ENCODE measurements at places on chromosomes 5 and 9.

DNA sequence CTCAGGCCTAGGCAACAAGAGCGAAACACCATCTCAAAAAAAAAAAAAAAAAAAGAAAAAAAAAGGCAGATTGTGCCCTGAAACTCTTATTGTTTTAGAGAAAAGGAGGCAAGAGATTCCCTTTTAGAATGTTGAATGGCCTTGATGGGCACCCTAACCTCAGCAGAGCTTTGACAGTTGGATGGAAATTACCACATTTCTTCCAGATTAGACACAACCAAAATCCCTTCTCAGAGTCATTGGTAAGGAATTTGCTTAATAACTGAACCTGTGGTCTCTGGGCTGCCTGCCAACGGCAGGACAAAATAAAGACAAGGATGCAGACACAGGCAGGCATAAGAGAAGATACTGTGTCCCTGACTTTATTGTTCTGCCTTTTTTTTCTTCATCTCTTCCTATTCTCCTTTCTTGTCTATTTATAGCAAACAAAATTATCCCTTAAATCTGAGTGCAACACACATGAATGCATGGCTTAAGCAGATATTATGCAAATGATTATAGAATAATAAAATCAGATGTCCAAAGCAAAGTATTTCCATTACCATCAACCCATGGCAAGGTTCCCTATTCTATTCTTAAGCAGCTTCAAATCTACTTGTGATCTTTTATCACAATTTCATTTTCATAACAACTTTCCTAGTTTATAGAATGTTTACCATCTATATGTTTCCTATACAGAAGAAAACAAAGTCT, 37.3 kb upstream of the TRIO start:
- no peak for DNase-seq

- DNase-seq: no peak
Measured at GRCh38 chr5:179407191-179408175, 62.2 kb upstream of the ADAMTS2 start.

GRCh38 chr5:22572941-22573340, 280.2 kb downstream of the CDH12 start:
- DNase-seq: no peak

- no peak for DNase-seq
Measured at GRCh38 chr5:120913396-120913795, 449.3 kb downstream of the PRR16 start.

- DNase-seq: no peak
Measured at GRCh38 chr9:38090170-38090569, 21.1 kb upstream of the SHB start.

DNA sequence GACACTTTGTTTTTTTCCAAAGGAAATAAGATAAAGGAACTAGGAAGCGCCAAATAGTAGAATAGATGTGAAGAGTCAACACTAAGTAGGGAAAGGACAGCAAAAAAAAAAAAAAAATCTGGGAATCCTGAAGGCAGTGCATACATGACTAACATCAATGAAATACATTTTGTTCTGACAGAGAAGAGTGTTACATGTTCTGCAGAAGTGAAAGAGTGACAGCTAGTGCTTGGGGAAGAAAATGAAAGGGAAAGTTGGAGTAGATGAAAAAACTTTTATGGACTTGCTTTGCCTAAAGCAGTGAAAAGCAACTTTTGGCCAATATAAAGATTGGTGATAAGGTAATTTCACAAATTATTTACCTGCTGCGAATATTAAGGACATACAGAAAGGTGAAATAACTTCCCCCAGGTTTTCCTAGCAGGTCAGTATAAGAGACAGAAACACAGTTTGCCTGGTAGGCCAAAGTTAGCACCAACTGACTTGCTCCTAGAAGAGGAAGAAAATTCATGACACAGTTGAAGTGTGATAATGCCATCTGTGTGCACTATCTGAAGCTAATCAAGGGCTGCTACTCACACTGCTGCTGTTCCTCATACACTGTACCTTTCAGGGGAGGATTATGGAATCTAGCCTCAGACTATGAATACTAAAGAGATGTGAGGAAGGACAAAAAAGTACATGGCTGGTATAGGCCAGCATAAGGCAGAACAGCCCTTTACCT, 38.6 kb downstream of the RANBP6 start:
- DNase-seq: no peak

DNA sequence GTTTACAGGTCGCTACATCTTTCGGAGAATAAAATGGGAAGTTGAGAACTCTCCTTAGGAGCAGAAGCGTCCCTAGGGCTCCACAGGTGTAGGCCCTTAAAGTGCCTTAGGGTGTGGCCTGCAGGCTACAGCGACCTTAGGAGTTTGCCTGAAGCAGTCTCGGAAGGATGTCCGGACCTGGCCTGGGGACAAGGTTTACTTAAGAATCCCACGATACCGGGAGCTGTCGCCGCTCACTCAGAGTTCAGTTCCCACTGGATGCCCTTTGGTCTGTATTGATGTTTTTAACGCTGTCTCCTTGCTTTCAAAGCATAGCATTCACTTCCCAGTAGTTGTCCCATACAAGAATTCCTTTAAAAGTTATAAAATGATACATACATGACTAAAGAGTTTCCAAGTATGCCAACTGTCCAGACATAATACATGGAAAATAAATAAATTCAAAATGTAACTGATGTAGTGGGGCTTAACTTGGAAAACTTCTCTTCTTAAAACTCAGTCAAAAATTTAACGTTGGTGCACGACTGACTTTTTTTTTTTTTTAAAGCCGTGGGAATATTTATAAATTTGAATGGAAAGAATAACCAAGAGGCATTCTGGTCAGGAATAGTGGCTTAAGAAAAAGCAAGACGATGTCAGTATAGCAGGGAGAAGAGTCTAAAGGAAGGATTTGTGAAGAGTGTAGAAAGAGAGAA, 848 bp downstream of the RAD50 start:
- DNase-seq: peak; percentile 30

- no peak for DNase-seq
Measured at GRCh38 chr5:135141303-135142268, 107.6 kb upstream of the PITX1 start.

- DNase-seq: no peak
Measured at GRCh38 chr5:114953565-114953964, 216.1 kb downstream of the TRIM36 start.

DNA sequence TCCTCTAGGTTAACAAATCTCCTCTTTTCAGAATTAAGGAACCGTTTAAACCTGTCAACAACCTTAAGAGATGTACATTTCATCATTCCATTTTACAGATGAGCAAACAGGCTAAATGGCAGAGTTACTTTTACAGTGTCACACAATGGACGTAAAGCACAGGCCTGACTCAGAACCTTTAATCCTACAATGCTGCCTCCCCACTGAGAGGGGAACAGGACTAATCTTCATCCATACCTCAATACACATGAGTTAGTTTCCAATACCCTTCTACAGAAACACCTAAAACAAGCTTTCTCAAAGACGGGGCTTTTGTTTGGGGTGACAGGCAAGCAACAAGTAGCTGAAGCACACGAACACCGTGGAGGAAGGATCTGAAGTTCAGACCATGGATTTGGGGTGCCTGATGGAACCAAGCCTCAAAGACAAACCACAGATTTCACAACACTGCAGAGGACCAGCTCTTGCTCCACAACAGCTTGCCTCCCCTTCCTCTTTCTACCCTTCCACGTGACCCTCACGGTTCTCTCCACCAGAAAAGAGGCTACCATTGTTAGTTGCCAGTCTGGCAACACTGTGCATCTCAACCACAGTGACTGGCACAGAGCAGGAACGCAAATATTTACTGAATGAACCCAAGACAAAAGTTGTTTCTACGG, 1.8 kb downstream of the RNF130 start:
- no peak for DNase-seq

DNA sequence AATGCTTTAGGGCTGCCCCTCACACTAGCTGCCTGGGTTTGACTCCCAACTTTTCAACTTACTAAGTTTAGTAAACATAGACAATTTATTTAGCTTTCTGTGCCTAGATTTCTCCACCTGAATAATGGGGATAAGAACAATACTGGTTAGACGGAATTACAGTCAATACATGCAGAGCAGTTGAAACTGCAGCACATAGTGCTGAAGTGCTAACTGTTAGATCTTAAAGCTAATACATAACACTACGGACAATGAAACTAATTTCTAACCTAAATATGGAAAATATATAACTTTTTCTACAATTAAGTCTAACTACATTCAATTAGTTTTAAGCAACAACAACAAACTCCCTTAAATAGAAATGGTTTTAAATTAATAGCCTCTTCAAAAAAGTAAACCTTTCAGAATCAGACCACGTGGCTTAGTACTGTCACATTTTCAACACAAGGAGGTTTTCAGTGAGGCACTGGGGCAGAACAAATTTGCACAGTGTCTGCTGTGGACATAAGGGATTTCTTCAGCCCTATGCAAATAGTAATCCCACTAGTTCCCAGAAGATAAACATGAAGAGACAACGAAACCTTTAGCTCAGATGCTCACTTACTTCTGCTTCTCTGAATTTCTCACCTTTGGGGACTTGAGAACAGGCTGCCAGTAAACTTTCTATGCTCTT, 293.4 kb downstream of the EDIL3 start:
- DNase-seq: no peak

DNA sequence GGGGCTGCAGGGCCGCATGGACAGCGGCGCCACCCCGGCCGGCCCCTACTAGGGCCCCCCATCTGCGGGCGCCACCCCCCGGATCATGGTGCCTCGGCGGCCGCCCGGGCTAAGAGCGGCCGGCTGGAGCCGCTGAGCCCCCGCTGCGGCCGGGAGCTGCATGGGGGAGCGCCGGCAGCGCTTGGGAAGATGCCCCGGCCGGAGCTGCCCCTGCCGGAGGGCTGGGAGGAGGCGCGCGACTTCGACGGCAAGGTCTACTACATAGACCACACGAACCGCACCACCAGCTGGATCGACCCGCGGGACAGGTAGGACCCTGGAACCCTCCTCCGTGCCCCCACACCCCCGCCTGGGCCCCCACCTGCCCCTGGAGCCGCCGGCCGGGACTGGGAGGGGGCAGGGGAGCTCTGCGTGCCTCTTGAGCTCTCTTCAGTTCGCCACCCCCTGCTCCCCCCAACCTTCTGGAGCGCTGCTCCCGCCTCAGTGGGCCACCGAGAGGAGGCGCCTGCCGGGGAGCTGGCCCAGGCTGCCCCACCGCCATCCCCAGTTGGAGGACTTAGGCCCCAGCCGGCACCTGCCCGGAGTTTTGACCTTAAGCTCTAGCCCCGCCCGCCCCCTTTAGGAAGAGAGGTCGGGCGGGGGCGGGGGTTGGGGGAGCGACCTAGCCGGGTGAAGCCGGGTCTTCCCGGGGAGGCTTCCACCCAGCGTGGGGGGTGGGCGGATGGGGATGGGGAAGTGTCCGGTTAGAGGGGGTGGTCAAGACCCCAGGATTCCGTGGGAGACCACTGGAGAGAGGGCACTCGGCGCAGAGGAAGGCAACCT, 730 bp downstream of the WWC1 start:
- DNase-seq: no peak

- no peak for DNase-seq
Measured at GRCh38 chr5:72448368-72448767, 58.8 kb downstream of the ZNF366 start.

DNA sequence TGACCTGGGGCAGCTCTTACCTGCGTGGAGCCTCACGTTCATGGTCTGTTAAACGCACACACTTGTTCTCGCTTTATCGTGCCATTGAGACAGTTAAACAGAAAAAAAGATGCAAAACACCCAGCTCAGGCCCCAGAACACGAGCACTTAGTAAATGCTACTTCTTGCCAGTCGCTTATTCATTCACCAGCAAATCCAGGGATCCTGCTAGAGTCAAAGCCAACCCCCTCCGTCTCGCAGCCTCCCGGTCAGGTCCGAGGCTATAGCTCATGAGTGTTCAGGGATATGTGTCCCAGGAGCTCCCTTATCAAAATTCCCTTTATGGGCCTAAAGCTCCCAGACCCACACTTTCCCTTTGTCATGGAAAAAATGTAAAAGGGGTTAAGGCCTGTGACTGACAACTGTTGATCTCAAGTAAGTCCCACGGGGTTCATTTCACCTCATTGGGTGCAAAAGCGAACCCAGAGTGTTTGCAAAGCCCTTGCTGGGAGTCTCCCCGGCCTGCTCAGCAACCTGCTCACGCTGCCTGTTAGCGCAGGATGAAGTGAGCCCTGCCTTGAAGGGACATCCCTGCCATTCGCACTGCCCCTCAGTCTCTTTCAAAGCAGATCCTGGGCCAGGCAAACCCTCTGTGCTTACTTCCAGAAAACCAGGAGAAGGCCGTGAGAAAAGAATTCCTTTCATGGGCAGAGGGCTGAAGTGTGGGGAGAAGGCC, 40.7 kb downstream of the HRH2 start:
- no peak for DNase-seq

DNA sequence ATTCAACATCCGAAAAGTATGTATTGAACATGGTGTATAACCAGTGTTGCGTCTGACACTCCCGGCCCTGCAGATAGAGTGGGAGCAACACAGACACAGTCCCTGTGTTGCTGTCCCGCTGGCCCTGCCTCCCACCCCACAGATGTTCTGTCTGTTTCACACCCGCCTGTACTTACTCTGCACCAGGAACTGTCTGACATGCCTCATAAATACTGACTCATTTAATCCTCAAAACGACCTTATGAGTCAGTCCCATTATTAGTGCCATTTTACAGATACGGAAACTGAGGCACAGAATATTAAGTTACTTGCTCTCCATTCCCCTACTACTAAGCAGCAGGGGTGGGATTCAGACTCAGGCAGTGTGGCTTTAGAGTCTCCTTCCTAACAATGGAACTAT, 109.8 kb upstream of the NFIL3 start:
- DNase-seq: no peak

GRCh38 chr9:128899566-128900322, 17.8 kb downstream of the LRRC8A start:
- no peak for DNase-seq

DNA sequence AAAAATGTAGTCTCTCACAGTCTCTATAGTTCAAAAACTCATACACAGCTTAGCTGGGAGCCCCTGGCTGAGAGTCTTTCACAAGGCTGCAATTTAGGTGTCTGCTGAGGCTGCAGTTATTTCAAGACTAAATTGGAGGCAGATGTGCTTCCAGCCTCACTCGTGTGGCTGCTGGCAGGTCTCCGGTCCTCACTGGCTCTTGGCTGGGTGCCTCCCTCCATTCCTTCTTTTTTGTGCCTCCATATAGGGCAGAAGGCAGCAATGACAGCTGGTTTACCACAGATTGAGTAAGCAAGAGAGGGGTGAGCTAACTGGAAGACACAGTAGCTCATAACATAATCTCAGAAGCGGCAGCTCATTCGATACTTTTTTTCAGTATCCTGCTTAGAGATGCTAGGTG, 2167.7 kb upstream of the WWC1 start:
- no peak for DNase-seq
